Stimulated activated CD8-positive, alpha-beta memory T cell treated with anti-CD3 and anti-CD28 coated beads, Interleukin-15, amount 100 ng/mL, for 48 hours (primary cell): ENCODE measurements at places on chromosomes 13 and 19.

DNA sequence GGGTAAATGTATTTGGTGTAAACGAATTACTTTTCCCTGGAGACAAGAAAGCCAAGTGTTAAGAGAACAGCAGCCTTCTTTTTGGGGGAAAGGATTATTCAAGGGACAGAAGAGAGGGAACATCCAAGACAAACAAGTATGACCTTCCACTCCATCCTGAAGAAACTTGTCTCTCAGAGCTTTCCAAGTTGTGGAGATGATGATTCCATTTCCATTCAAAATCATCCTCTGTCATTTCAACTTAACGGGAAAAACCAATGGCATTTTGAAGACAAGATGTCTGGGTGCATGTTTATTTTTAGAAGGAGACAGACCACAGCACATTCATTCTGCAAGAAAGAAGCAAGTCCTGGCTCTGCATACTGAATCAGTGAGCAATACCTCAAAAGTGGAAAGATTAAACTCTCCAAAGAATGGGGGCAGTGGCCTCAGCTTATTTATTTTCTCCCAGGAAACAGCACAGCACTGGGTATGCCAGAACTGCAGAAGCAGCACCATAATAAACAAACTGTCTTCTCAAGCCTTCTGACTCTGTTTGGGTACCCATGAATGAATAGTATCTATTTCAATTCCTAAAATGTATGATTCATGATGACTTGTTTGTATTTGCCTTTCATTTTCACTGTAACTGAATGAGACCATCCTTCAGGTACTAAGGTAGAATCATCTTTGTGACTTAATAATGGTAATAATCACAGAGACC, 541.0 kb downstream of the RFC3 start:
- DNase-seq, result no peak

- no peak for DNase-seq
Measured at GRCh38 chr13:43558326-43558725, 228.4 kb downstream of the ENOX1 start.

GRCh38 chr13:73754727-73755292, 379.4 kb downstream of the KLF12 start:
- no peak for DNase-seq

DNA sequence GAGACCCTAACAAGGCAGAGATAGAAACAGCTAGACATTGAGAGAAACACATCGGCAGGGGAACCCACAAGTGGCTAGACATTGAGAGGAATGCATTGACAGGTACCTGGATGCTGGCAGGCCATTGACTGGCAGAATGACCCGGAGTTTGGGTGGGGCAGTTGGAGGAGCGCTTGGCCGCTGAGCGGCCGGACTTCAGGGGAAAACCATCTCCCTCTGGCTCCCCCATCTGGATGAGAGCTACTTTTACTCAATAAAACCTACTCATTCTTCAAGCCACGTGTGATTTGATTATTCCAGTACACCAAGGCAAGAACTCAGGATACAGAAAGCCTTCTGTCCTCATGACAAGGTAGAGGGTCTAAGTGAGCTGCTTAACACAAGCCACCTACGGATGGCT, 473.4 kb downstream of the SLITRK5 start:
- no peak for DNase-seq

- no peak for DNase-seq
Measured at GRCh38 chr13:36288794-36289391, 8.7 kb downstream of the CCDC169 start.

GRCh38 chr19:16343156-16343555, 18.5 kb downstream of the KLF2 start:
- no peak for DNase-seq

- no peak for DNase-seq
Measured at GRCh38 chr13:27269114-27269665, 1.4 kb upstream of the RASL11A start.

DNA sequence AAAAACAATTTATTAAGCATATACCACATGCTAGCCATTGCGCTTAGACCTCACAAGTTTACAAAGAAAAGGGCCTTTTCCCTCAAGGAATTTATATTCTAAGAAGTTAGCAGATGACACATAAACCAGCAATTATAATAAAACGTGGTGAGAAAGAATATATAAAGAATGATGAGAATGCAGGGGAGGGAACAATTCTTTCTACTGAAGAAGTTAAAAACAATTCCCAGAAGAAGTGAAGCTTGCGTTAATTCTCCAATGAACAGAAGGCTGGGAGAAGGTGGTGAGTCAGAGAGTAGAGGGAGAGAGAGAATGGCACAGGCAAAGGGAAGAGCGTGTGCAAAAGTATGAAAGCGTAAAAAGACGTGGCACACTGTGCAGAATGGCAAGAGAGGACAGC, 69.5 kb upstream of the ZDHHC20 start:
- no peak for DNase-seq

DNA sequence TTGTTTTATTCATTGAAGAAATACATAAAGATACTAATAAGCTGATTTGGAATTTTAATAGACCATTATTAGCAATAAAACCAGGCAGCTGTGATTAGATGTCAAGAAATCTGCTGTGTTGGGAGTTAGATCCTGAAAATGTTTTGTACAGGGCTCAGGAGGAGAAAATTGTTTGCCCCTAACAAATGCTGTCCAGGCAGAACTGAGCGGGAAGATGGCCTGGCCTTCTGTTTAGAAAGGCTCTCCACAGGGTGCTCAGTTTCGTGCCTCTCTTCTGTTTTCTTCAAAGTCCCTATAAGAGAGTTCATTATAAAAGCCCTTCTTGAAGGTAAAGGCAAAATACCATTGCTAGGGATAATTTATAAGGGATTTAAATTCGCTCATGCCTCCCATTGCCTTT, 64.1 kb downstream of the ERCC5 start:
- no peak for DNase-seq

- no peak for DNase-seq
Measured at GRCh38 chr13:36945078-36945477, 25.0 kb upstream of the SMAD9 start.

DNA sequence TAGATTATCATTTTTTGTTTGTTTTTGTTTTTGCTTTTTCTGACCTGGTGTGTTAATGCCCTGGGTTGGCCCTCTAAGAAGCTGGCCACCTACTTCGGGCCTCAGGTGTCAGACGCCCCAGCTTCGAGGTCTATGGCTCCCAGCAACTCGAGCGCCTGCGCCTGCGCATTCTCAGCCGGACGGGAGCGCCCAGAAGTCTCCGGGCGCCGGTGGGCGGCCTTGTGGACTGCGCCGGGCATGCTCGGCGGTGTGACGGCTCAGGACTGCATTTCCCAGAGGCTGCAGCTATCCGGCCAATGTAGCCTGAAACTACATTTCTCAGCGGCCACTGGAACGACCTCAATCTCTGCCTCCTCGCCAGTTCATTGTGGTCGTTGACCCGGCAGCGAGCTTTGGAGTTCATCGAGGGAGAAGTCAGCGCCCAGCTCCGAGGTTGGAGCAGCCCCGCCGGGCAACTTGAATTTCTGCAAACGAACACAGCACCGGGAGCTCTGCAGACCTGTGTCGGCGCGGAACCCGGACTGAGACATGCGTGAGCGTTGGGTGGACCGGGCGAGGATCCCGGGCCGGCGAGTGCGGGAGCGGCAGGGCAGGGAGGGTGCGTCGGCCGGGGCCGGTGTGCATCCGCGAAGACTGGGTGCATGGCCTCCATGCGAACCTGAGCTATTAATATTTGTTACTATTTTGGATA, at the start of gene ZNF30:
ZNF30 (plus strand) TSS at position 219 of the 691 bp plus-strand sequence. CDS start 3,045 bp downstream, outside the sequence.
- DNase-seq, result peak; percentile 82
